ENCODE measurements at places on chromosomes 2 and 18.

DNA sequence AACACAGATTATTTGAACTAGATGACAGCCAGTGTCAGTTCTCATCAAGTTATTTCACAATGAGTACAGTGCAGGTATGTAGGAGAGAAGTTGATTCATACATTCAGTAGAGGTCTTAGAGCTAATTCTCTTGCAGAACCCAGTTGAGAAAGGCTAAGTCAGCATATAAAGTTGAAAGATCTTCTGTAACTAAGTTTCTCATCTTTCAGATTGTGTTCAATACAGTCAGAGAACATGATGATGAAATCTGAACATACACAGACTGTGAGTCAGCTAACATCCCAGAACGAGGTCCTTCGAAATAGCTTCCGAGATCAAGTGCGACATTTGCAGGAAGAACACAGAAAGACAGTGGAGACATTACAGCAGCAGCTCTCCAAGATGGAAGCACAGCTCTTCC, 41.9 kb upstream of the LIMS1 start:
- no peak for DNase-seq

DNA sequence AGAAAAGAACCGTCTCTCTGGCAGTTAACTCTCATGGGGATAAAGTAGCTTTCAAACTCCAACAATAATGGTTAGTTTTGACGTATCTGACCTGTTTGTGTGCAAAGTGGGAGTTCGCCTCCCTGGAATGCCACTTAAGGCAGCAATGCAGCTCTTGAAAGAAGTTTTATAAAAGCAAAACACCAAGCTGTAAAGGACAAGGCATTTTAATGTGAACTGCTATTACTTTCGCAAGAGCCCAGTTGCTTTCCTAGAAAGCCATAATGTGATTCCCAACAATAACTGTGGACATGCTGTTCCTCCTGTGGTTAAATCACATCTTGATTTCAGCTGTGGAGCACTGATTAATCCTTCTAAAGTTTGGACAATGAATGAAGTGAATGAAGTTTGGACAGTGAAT, 303.7 kb downstream of the PTPRM start:
- DNase-seq, result no peak

DNA sequence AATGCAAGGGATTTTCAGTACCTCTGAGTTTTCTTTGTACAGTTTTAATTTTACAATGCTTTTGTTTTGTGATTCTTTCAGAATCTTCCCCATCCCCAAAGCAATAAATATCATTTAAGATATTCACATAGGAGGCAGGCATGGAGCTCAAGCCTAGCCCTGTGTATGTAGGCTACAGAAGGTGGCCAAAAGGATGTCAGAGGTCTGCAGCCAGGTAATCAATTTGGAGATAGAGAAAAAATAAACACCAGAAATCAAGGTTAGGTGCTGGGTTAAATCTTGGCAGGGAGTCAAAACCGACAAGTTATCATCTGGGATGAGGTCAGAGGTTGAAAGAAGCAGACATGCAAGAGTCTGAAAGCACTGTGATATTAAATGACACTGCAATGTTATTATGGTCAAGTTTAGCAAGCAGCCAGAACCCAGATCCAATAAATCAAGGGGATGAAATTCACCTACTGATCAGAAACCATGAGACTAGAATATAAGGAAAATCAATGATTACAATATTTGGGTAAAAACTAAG, 45.1 kb upstream of the LRP1B start:
- no peak for DNase-seq

DNA sequence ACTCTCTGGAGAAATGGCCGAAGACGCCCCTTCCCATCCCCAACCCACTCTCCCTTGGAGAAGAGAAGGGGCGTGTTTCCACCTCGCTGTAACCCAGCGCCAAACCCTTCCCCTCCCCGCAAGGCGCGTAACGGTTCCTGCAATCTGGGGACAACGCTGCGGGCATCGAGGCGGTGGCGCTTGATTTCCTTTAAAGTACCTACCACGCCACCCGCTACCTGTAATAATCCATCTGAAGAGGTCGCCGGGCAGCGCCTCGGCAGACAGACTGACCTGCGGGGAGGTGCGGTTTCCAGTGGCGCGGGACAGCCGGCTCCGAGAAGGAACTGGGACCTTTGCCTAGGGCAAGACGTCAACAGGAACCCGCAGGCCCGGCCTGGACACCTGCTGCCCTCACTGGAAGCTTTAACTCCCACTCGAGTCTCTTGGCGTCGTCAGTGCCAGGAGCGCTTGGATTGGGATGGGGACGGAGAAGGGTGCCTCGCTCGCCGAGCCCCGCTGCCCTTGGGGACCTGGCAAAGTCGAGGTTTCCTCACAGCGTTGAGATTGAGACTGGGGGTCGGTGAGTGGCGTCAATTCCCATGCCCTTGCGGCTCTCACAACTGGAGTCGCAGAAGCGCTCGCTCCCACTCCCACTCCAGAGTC, at the start of gene CYP1B1:
CYP1B1 (minus strand) TSS at position 645 of the 645 bp plus-strand sequence. CDS start 763 bp downstream, outside the sequence.
- no peak for DNase-seq

DNA sequence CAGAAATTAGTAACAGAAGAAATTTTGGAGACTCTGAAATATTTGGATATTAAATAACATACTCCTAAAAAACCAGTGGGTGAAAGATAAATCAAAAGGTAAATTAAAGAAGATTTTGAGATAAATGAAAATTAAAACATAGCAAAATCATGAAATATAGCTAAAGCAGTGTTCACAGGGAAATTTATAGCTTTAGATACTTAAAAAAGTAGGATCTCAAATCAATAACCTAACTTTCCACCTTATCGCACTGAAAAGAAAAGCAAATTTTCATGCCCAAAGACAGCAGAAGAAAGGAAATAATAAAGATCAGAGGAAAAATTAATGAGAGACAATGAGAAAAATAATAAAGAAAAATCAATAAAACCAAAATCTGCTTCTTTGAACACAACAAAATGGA, 135.1 kb upstream of the KLF7 start:
- DNase-seq, result no peak

DNA sequence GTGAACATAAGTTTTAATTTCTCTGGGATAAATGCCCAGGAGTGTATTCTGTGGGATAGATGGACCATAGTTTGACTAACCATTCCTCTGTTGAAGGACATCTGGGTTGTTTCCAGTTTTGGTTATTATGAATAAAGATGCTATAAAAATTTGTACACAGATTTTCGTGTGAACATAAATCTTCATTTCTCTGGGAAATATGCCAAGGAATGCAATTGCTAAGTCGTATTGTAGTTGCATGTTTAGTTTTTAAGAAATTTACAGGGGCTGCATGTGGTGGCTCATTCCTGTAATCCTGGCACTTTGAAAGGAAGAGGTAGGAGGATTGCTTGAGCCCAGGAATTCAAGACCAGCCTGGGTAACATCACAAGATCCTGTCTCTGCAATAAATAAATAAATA, 6.9 kb upstream of the SLC11A1 start:
- no peak for DNase-seq

GRCh38 chr2:203301667-203302066, 26.5 kb upstream of the ABI2 start:
- DNase-seq, result no peak

DNA sequence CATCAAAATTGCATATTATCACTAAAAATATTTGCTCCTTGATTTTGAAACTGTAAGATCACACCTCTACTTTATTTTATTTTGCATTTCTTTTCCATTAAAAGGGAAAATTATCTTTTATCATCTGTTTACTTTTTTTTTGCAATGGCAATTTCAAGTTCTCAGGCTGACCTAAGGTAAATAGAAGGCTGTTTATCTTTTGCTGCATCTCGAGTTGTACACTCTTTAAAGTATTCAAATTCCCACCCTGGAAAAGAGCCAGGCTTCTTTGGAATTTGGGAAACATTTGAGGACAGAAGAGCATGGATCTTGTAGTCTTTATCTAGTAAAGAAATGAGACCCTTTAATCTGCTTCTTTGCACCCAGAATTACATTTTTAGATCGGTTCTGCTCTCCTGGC, 645.7 kb downstream of the SLC4A3 start:
- DNase-seq, result no peak

- no peak for DNase-seq
Measured at GRCh38 chr2:158743466-158743865, 51.7 kb upstream of the DAPL1 start.

DNA sequence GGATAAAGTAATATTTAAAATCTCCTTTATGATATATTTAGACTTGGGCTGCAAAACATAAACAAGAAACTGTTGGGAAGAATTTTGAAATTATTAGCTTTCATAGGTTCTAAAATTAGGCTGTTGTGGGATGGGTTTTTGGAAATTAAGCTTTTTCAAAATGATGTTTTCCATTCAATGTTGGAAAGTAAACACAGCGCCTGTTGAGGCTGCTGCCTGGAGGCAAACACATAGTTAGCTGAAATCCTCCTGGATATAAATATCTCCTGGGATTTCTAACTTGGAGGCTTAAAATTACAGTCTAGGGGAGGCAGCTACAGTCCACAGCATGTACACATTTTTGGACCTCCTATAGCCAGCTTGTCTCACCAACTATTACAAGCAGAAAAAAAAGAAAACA, 197.3 kb downstream of the DCC start:
- no peak for DNase-seq

- DNase-seq, result no peak
Measured at GRCh38 chr2:240455647-240456446, 20.4 kb downstream of the GPC1 start.

DNA sequence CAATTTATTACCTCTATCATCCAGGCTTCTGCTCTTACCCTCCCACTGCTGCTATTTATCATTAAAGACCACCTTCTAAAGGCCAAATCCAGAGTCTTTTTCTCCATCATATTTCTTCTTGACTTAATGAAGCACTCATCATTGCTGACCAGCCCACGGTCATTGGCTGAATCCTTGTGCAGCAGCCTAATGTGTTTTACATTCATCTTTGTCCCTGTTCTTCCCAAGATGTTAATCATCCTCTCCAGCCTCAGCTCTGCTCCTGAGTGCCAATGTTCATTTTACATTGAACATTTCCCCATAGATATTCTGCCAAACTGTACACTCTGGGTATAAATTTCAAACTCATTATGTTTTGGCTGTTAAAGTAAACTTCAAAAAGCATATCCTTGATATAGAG, 373.6 kb downstream of the NUP35 start:
- no peak for DNase-seq

DNA sequence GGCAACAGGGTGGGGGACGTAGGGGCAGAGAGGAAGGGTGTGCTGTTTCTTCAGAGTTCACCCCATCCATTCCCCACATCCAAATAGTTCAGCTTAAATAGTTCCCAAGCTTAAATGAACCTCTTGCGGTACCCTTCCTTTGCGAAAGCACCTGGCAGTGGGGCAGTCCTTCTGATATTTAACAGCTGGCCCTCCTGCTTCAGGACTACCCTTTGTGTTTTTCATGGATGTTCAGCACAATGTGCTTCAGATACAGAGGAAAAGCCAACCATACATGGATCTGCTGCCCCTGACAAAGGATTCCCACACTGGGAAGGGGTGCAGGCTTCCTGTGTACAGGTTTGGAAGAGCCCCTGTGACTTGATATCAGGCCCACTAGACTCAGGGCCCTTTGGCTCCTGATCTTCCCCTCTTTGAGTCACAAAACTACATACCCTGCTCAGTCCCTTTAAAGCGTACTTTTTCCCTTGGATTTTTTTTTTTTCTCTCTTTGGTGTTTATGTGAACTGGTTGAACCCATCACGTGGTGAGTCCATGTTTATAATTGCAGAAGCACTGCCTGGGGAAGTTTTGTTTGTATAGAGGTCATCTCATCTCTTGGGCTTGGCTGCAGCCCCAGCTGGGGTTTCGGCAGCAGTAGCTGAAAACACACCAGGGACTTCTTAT, 45.3 kb upstream of the IGFBP5 start:
- DNase-seq, result no peak

- DNase-seq, result peak; percentile 90
Measured at GRCh38 chr2:233053928-233054784, 6.0 kb upstream of the INPP5D start.

DNA sequence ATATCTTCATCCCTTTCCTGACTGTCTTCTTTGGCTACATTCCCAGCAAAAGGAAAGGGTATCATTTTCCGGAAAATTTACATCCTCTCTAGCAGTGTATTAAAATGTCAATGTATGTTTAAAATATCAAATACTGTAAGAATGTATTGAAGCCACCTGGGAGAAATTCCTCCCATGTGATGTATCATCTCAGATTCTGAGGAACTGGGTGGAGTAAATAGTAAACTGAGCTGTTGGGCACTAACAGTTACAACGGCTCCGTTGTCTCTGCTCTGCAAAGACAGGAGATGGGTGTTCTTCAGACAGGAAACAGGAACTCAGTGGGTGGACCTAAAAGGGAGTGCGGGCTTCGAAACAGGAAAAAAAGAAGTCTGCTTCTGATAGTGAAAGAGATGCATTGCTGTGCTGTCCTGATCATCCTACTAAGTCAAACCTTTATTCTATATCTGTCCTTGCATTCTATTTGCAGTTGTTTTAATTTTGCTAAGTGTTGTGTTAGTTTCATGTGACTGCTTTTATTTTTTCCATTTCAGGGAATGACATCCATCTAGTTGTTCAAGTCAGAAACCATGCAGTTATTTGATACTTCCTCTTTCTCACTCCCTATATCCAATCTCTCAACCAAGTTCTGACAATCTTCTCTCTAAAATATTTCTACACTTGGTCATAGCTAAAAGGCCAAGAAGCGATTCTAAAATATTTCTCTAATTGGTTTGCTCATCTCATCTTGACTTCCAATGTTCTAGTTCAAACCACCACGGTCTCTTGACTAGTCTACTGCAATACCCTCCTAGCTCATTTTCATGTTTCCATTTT, 19.4 kb downstream of the DOK1 start:
- no peak for DNase-seq

DNA sequence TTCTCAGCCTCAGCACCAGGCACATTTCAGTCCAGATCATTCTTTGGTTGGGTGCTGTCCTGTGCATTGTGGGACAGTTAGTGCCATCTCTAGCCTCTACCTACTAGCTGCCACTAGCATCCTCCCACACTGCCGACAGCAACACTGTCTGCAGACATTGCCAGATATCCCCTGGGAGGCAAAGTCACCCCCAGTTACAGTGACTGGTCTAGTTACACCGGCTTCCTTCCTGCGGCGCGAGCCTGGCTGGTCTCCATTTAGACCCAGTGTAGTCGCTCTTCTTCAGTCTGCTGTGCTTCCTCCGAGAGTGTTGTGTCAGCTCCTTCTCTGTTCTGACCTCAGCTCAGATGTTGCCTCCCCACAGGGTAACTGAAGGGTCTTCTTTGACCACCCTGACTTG, 283.1 kb downstream of the PHLPP1 start:
- DNase-seq, result no peak

Data from GM13977 (cell line).